ENCODE measurements at places on chromosomes 2 and 18.

- peak; percentile 72 for DNase-seq
Observed at GRCh38 chr2:54723996-54724559, 616 bp downstream of the EML6 start.

DNA sequence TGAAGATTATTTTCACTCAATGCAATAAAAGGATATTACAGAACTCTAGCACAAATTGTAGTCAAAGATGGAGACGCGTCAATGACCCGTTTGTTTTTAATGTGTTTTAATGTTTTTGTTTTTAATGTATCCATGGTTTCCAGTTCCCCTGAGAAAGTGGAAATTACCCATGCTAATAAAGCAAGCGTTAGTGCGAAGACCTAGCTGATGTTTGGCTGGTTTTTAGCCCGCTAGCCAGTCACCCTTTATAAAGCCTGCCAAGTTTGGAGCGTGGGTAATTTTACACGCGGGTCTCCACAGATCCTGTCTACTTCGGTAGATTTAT lies 430 bp upstream of the CHMP1B start:
- DNase-seq = peak; percentile 86

- no peak for DNase-seq
Observed at GRCh38 chr2:164224007-164224406, 397.3 kb downstream of the GRB14 start.

- DNase-seq = peak; percentile 9
Observed at GRCh38 chr2:22110244-22110651, 986.5 kb downstream of the TDRD15 start.

GRCh38 chr2:68714866-68715265 lies 19.7 kb upstream of the ARHGAP25 start:
- peak; percentile 8 for DNase-seq

- no peak for DNase-seq
Observed at GRCh38 chr2:107772353-107772752, 54.3 kb upstream of the RGPD4 start.

- DNase-seq = no peak
Observed at GRCh38 chr2:237720444-237720843, 78.1 kb upstream of the RBM44 start.

DNA sequence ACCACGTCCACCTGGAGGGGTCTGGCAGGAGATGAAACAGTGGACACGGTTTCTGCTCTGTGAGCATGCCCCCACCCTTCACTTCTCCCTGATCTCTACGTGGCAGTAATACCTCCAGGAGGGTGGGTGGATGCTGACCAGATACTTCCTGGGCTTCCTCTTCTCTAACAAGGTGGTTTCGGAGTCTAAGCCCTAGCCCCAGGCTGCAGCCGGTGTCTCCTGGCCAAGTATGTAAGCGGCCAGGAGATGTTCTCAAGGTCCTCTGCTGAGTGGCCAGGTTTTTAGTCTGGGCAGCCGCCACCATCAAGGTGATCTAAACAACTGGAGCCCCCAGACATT lies 101.8 kb upstream of the ASB18 start:
- no peak for DNase-seq

- no peak for DNase-seq
Observed at GRCh38 chr18:76018210-76018609, 476.8 kb downstream of the ZNF516 start.

DNA sequence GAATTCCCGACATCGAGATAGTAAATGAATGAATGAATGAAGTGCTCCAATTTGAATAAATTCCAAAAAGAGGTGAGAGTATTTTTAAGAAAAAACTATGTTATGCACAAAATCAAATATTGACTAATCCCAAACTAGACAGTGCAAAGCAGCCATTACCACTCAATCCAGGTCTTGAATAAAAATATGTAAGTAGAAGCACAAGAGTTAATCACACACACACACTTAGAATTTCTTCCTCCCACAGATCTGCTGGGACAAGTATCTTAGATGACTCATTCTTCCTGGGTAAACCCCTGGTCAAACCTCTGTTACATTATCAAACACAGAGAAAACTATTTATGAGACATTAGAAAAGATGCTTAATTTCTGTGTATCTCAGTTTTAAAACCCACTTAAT lies 102.0 kb downstream of the PLA2R1 start:
- DNase-seq = peak; percentile 60

DNA sequence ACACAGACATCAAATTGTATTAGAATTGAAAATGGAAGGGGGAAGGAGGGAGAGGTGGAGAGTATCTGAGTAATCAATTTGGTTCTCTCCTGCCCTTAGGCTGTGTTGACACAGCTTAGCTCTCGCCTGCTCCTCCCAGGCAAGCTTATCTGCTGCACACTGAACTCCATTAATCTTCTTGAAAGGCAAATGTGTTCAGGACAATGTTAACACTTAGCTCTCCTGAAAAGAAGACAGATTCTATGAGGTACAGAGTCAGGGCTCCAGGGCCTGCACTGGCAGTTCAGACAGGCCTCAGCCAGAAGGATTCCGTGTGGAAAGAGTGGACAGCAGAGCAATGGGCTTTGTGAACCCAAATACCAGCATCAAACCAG lies 430.0 kb upstream of the TNP1 start:
- peak; percentile 12 for DNase-seq

DNA sequence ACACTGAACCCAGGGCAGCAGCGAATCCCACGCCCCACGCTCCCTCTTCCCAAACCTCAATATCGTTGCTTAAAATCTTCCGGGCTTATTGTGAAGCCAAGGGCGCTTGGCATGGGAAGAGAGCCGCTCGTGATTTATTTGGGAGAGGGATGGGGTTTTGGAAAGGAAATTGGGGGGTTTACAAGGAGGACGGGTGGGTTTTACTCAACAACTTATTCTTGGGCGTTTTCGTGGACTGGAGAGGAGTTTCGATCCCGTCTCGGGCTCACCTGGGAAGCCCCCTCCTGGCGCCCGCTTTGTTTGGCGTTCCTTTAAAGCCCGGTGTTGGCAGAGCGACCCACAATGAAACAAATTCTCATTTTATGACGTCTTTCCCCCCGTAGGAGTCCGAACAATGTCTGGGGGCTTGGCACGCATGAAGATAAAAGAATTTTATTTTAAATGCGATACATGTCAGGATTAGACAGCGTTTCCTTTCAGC lies 135.3 kb downstream of the INSIG2 start:
- DNase-seq = no peak

DNA sequence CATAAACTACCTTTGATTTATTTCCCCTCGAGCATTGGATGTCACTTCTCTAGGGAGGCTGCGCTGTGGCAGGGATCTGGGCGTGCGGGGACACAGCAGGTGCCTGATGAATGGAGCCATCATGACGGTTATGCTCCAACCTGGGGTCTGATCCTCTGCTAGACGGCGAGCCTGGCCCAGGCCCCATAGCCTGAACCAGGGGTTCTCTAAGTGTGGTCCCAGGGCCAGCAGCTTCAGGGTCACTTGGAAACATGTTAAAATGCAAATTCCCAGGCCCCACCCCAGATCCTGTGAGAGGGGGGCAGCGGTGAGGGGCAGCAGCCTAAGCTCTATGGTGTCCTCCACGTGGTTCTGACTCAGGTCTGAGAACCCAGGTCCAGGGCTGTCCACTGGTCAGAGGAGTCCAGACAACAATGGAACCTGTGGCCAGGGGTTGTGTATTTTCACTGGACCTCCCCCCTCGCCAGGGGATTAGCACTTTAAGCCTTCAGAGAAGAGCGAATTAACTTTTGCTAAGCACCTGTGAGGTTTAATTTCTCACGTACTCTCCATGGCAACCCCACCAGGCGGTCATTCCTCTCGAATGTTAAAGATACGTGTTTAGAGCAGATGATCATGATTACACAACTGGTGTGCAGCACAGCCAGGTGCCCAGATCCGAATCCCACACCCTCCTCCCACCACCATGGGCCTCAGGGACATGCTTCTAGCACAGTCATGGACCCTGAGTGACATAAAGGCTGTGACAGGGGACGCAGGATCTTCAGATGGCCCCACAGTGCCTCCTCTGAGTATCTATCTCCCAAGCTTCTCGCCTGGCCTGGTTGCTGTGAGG lies 1.6 kb upstream of the ARHGEF4 start:
- DNase-seq = no peak

DNA sequence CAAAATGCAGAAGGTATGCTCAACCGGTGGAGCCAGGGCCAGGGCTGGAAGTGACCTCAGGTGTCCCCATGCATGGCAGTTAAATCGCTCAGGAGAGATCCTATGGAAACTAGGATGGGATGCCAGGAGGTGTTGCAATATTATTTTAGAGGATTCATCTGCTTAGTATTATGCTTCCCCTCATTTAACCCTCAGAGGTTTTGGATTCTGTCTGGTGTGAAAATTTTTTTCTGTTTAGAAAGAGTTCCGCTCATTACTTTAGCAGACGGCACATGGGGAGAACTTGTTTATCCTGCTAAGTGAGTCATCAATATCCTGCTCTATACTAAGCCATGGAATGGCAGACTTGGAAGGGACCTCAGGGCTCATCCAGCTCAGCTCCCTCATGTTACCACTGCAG lies 42.5 kb downstream of the TRIB2 start:
- peak; percentile 60 for DNase-seq

- no peak for DNase-seq
Observed at GRCh38 chr2:132936261-132936660, 266.3 kb upstream of the LYPD1 start.

- DNase-seq = peak; percentile 45
Observed at GRCh38 chr18:11752116-11752911, 63.2 kb downstream of the GNAL start.

DNA sequence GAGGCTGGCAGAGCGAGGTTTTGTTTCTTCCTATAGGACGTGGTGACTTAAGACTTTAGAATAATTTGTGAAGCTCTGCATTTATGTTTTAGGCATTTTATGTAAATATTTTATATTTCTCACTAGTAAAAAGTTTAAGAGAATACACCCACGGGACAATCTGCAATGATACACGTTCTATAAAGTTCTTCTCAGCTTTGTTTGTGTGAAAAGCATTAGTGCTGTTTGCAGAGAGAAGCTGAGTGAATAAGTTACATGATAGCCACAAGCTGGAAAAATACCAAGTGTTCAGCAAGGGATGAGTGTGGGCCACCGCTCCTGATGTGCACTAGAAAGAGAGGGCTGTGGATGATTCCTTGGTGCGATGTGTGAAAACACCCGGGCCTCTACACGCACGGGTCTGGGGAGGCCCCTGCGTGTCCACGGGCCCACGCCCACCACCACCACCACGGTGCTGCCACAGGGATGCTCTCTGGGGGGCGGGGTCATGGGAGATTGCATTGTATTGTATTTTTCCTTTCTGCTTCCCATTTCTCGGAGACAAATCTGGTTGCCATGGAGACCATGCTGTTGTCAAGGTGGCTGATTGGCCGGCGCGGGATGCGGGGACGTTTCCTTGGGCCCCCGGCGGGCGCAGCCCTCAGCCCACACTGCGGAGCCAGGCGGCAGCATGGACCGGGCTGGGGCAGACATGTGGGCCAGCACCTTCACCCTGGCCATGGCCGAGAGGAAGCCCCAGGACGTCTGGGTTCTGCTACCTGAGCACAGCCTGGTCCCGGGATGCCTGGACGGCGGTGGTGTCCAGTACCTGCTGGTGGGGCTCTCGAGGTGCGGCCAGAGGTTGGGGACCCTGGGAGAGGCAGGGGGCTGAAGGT lies at the start of gene RTP5:
Gene RTP5 (plus strand): TSS at position 643 of the 875 bp plus-strand sequence. CDS start 28 bp downstream, at position 671.
- peak; percentile 59 for DNase-seq

- no peak for DNase-seq
Observed at GRCh38 chr2:43958397-43959275, 37.2 kb downstream of the LRPPRC start.

DNA sequence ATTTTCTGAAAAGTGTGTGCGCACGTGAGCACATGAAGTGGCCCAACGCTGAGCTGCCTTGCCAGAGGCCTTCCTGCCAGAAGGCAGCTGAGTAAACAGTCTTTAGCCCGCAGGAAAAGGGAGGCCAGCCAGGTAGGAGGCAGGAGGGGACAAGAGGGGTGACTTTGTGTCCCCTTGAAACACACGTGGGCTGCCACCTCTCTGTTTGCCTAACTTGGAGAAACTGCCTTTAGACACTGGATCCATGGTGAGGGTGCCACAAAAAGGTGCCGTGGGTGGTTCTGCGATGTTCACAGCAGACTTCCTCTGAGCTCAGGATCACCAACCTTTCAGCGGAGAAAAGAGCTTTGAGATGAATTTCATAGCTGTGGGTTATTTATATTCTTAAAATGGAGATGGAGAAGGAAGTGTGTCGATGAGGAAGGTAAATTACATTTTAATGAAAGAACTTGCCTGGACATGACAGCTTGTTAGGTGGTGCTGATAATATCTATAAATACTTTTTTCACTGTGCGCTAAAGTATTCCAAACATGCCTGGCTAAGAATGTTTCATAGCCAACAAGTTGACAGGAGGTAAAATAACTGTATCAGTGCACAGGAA lies 36.6 kb upstream of the ASB1 start:
- DNase-seq = peak; percentile 98

Data from DMS53 (cell line).